Fibroblast of villous mesenchyme (primary cell): ENCODE measurements at places on chromosomes 1 and 21. TPM values are rescaled to one million over a fixed set of nuclear protein-coding genes. Genes with fewer than 3 reads are reported as not detected.
A peak's percentile ranks its signal among the peaks of the same experiment; 100 is the strongest.

The TNNI3K gene
- 1.3 TPM in 1 of 2 replicates, not detected in the other for total RNA-seq

The FALEC gene
- total RNA-seq = 0.64 and 1.3 TPM in 2 replicates

The RBP7 gene
- 0.43 TPM in 1 of 2 replicates, not detected in the other for total RNA-seq

The HCRTR1 gene
- under 0.01 TPM in 2 replicates for total RNA-seq

The FGR gene
- total RNA-seq = not detected in 2 replicates

The WNT4 gene
- 0.43 and 0.64 TPM in 2 replicates for total RNA-seq

The CIART gene
- total RNA-seq = 6.5 and 8.1 TPM in 2 replicates

The RAP1GAP gene
- total RNA-seq = under 0.01 TPM in 1 of 2 replicates, not detected in the other

The OR2T33 gene
- not detected in 2 replicates for total RNA-seq

The KRTAP13-2 gene
- total RNA-seq = not detected in 2 replicates

The ACTL8 gene
- not detected in 2 replicates for total RNA-seq

The TMEM82 gene
- not detected in 2 replicates for total RNA-seq

- peak; percentile 65 for DNase-seq
These were observed 689.6 kb downstream of the USP25 start for GRCh38 chr21:16419188-16419921.

DNA sequence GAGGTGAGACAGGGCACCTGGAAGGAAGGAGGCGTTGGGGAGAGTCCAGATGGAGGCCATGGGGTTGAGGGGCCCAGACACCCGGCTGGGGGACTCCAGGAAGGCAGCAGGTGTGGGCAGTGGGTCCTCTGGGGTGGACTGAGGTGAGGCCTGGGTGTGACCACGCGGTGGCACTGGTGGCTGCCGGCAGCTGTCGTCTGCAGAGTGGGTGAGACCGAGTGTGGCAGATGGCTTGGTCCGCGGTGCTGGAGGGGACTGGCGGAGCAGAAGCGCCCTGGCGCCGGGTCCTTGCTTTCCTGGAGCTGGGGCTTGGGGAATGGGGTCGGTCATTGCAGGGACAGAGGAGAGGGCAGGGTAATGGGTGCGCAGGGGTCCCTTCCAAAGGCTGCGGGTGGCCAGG, 12.5 kb downstream of the AGRN start:
- no peak for DNase-seq

DNA sequence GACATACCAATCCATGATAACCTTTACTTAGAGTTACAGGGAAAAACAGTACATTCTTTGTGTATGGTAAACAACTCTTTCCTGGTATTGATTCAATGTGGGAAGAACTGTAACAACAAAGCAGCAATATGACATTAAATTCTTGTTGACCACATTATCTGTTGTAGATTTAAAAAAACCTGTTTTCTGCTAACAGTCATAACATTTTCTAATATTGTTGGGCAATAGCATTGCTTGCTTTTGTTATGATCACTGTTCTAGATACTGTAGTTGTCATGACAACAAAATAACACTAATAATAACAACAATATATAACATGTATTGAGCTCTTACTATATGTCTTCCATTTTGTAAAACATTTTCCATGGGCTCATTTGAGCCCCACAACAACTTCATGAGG, 54.2 kb downstream of the PDE4B start:
- DNase-seq = peak; percentile 41

- no peak for DNase-seq
These were observed 50.1 kb downstream of the CRP start for GRCh38 chr1:159664247-159664646.

DNA sequence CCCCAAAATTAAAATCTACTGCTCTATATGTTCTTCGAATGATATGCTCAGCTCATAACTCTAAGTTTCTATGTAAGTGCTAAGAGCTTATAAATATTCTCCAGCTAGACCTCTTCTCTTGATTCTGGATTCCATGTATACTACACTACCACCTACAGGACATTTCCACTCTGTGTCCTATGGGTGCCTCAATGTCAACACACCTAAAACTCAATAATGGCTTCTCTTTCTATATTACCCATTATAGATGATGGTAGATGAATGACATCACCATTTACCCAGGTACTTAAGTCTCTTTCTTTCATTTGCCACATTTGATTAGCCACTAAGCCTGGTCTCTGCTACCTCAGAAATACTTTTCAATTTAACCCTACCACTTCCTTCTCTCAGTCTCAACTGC, 41.3 kb downstream of the TBX19 start:
- DNase-seq = peak; percentile 42

DNA sequence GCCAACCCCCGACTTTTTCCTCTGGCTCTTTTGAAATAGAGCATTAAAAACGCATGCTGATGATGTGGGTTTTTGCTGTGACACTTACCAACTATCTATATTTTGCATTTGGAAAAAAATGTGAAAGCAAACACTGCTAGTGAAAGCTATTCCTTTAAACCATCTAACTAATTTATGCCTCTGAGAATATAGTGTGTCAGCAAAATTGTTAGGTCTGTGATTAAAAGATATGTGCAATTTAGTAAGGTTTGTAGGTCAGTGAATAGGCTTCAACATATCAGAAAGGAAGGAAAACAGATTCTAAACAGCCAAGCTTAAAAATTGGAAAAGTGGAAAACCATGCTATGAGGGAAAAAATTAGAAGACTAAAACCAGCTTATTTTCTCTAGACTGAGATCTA, 1929.3 kb downstream of the NCAM2 start:
- no peak for DNase-seq

- no peak for DNase-seq
These were observed 22.7 kb upstream of the FHAD1 start for GRCh38 chr1:15224259-15224869.

DNA sequence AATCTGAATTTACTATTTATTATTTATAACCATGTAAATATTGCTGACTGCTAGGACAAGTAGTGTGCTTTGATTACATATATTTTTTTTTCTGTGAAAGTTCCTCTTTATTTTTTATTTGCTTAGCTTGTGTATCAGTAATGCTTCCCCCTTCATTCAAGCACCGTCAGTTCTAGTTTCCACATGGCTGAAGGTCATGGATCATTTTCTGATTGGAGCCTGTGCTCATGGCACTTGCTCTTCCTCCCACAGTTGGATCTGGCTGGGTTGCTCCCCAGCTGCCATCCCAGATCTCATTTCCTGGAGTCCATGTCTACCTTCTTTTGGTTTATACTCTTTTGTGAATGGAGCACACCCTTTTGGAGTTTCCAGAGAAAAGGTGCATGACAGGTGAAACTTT, 57.0 kb upstream of the IGSF5 start:
- no peak for DNase-seq

DNA sequence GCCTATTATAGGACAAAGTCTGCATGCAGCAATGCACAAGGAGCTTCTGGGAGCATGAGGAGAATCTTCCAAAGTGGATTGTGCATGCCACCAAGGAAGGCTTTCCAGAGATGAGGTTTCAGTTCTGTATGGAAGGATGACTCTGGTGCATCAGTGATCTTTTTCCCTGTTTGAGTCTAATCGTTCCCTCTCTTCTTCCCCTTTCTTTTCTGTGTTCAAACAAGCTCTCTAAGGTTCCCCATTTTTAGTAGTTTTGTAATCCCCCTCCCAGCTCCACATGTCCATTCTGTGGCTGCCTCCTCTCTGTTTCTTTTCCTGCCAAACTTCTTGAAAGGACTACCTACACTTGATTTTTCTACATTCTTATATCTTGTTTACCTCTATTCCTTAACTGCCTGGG, 43.3 kb upstream of the USP25 start:
- DNase-seq = no peak

DNA sequence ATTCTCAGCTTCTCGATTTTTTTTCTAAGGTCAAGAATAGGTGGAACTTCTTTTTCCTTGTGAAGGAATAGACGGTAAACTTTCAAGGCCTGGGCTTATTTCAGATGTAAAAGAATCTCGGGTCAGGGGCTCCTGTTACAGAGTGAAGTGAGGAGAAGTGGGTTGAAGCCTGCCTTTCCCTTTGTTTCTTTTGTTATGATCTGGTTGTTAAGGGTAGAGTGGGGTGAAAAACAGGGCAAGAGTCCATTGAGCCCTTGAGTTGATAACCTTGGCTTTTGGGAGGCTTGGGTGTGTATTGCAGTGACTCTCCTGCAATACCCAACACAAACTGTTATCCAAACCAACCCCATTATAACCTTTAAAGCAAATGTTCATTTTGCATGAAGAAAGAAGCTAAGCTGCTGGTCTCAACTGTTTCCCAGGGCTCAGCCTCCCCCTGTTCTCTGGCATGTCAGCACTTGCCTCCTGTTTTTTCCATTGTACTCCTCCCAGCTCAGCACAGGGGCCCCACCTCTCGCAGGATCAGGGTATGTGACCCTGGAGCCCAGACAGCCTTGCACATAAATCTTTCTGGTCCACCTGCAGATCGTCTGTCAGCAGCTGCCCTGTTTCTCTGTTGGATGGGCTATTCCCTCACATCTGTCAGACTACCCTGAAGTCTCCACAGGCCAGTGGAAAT, 102.4 kb downstream of the CACHD1 start:
- no peak for DNase-seq

- DNase-seq = peak; percentile 1
These were observed 275.5 kb downstream of the RGS7 start for GRCh38 chr1:241081473-241081872.

GRCh38 chr1:175563236-175563895, 180.0 kb downstream of the TNR start:
- no peak for DNase-seq

DNA sequence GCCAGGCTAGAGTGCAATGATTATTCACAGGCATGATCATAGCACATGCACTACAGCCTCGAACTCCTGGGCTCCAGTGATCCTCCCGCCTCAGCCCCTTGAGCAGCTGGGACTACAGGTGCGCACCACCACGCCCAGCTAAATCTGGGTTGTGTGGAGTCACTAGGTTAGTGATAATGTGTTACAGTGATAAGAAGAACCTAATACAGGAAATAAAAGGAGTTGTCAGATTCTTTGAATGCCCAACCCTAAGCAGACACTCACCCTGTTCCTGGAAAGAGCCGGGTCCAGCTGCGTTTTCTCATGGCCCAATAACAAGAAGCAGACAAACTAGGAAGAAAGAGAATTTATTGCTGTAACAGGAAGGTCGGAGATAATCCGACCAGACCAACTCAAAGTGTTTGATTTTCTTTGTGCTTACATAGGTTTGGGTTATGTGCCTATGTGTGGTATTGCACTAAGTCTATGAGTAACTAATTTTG, 8.8 kb downstream of the IFNGR2 start:
- peak; percentile 90 for DNase-seq

DNA sequence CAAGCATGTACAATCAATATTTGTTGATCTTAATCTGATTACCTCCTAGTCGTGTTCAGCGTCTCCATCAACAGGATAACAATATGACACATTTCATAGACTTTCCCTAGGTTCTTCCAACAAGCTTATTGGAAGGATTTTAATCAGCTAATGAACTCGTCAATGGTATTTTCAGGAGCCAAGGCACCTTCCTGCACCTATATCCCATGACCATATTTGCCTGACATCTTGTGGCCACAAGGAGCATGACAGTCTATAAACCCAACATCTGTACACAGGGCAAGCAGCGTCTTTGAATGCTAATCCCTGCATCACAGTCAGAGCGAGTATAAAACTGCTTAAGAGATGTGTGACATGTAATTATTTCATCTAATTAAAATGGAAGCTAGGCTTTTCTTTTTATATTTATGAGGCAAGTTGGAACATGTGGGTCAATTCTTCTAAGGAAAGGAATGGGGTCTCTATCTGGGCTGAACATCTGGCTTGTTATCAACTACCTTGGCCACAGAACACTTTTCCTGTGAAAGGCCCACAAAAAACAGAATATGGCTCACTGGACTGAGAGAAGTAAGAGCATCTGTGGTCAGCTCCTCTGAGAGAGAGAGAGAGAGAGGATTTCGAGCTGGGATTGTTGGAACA, 388.8 kb downstream of the NTNG1 start:
- DNase-seq = peak; percentile 32

GRCh38 chr1:159944623-159945455, 574 bp downstream of the IGSF9 start:
- DNase-seq = no peak

GRCh38 chr1:64031236-64031635, 172.2 kb upstream of the UBE2U start:
- no peak for DNase-seq

DNA sequence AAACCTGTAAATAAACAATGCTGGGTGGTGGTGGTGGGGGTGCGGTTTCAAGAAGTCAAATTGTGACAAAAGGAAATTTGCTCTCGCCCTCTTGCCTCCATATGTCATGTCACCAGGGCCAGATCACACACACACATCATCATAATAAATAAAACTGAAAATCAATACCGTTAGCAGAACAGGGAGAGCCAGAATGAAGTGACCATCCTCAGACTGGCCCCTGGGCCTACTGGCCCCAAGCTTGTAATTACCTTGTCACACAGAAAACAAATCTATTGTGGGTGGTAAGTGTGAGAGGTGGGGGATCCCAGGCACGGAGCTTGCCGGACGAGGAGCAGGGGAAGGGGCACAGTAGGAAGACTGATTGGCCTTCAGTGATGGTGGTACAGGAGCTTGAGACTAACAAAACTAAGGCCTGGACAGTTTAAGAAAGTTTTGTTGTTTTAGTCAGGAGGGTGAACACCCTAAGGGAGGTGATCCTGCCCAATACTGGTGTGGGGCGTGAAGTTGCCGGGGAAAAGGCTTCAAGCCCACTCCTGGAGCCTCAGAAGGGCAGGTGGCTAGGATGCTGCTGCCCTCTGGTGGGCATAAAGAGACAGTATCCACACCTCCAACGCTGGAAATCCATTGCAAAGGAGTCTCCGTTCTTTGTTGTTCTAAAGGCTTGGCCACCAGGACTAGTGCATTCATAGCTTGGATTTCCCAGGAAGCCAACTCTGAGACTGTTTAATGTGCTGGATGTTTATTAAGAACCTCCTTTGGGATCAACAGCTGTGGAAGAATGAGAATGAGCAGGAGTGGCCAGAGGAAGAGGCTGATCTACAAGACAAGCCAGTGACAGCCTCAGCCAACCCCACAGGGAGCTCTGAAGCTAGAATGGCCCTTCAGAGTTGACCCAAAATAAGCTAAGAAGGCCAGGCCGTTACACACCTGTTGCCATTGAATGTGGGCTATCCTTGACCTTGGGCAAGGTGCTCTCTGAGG, 8.1 kb upstream of the C1orf216 start:
- peak; percentile 64 for DNase-seq

DNA sequence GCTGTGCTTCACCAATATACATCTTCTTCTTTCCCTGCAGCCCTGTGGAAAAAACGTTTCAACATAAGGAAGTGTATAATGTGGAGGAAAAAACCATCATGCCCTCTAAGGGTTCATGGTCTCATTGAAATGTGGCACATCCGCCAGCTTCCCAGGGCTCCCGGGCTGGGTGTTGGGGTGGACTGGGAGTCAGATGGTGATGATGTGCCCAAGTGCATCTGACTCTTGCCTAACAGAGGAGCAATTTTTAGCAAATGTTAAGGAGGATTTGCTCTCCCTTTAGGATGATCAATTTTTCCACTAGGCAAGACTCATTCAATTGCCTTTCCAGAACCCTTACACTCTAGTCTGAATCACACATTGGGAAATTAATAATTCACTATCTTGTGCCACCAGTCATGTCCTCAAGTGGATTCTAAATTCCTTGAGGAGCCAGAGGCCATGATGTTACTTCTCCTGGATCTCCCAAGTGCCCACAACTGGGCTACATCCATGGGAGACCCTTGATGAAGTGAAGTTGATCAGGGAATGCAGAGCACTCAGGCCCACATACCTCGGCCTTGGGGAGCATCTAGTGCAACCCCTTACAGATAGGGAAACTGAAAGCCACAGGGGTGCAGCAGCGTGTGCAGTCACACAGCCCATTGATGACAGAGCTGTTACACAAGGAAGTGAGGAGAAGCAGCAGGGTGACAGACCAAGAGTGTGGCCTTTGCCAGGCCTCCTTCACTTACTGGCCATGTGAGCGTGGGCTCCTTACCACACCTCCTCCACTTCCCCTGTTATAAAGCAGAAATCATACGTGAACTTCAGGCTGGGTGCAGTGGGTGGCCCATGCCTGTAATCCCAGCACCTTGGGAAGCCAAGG, 100.0 kb upstream of the SLC44A3 start:
- no peak for DNase-seq

- peak; percentile 44 for DNase-seq
These were observed 27.4 kb upstream of the CTPS1 start for GRCh38 chr1:40951943-40952743.
